ENCODE measurements at places on chromosomes 5 and 9. TPM values are rescaled to one million over a fixed set of nuclear protein-coding genes. Genes with fewer than 3 reads are reported as not detected.

DNA sequence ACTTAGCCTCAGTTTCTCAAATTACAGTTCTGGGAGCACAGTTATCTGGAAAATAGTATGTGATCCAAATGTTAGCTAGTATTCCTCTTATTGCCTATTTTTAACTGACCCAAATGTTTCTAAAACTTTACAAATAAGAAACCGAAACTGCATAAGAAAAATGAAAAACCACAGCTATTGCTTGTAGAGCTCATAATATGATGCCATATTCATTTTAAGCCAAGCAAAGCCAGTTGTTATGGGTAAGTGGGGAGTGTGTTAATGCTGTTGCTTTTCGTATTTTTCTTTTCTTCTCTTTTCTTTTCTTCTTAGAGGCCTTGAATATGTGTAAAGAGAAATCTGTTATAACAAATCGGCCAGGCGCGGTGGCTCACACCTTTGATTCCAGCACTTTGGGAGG lies 447.4 kb upstream of the TUSC1 start:
- DNase-seq, result no peak

- no peak for DNase-seq
Observed at GRCh38 chr9:20990867-20991266, 40.6 kb downstream of the HACD4 start.

GRCh38 chr5:96629774-96630173 lies 32.4 kb upstream of the CAST start:
- DNase-seq, result no peak

DNA sequence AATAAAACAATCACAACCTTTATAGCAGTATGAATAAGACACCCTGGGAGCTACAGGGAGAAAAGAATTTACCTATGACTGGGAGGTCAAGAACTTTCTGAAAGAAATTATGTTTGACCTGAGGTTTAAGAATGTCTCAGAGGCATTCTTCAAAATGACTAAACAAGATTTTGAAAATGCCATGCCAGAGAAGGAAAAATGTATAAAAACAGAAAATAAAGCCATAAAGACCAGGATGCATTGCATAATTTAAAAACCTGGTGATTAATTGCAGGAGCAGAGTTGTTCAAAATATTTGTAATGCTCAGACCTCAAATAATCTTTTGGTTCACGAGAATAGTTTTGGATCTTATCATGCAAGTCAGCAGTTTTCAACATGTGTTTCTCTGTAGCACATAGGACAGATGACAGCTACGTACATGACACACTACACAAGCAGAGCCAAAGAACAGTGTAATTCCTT lies 954.7 kb upstream of the ARRDC3 start:
- no peak for DNase-seq

DNA sequence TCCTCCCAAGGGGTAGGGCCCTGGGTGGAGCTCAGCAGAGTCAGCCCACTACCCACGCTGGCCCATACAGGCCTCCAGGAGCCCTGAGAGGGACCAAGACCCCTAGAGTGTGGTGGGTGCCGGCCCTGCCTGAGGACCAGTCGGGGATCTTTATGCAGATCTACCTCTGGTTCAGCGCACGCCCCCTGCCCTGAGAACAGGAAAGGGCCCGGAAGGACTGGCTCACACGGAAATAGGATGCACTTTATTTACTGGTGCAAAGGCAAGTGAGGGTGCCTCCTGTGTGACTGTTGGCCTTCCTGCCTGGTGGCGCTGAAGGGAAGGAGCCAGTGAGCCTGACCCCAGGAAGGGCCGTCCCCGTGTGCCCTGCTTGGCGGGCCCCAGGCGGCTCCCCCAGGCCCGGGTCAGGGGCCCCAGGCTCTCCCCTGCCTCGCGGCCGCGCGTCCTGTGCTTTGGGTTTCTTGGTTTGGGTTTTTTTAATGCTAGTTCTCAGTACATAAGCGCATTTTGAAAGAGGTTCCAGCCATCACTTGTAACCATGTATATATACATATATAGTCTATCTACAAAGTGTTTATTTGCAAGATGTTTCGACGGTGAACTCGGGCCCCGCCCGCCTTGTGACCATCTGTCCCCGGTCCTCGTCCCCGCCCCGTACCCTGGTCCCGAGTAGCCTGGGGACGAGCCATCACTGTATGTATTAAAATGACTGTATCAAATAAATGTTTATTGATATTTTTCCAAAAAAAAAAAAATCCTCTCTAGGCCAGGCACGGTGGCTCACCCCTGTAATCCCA lies 76.4 kb upstream of the ROR2 start:
- peak; percentile 55 for DNase-seq

GRCh38 chr9:22112870-22113821 lies 104.0 kb upstream of the CDKN2B start:
- no peak for DNase-seq

NMUR2 gene
- total RNA-seq, result not detected

- DNase-seq, result no peak
Observed at GRCh38 chr9:133788819-133789717, 50.9 kb upstream of the SARDH start.

DNA sequence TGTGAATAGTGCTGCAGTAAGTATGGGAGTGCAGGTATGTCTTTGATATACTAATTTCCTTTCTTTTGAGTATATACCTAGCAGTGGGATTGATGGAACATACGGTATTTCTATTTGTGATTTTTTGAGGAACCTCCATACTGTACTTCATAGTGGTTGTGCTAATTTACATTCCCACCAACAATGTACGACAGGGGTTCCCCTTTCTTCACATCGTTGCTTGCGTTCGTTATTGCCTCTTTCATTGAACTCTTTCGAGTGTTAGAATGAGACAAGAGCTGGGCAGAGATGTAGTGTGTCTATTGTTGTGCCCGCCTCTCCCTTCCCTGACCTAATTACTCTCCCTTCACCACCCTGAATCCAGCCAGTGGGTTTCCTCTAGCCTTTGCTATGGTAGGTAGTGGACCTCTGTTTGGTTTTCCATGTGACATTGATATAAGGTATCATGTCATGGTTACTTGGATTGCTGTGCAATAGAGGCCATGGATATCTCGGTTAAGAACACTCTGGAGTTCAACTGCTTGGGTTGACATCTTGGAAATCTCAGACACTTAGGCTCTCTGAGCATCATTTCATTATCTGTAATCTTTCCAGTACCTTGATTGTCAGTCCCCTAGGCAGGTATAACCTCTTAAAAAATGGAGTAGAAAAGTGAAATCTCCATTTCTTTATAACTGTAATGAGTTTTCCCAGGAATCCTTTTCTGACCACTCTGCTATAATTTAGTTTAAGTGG lies 19.5 kb downstream of the AOPEP start:
- no peak for DNase-seq

DNA sequence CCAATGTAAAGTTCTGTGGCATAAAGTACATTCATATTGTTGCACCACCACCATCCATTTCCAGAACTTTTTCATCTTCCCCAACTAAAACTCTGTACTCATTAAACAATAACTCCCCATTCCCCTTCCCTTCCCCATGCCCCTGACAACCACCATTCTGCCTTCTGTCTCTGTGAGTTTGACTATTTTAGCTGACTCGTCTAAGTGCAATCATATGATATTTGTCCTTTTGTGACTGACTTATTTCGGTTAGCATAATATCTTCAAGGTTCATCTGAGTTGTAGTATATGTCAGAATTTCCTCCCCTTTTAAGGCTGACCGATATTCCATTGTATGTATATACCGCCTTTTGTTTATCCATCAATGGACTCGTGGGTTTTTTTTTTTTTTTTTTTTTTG lies 29.0 kb upstream of the SMU1 start:
- no peak for DNase-seq

GRCh38 chr9:89996773-89997172 lies 392.0 kb downstream of the GADD45G start:
- no peak for DNase-seq

GRCh38 chr9:133056533-133056932 lies 5.2 kb upstream of the CEL start:
- DNase-seq, result no peak

DNA sequence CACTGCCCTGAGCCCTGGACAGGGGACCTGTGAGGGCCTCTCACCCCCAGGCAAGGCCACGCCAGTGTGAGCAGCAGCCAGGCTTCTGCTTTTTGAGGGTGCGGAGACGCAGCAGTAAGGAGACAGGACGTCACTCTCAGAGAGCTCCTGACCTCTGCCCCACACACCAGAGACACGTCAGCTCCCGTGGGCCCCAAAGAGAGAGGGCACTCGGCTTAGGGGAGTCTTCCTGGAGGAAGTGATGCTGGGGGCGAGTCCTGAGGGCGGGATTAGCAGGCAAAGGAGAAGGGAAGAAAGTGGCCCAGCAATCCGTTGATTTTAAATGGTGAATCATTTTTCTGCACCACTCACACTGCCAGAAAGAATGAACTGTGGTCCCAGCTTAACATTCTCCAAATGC lies 24.0 kb upstream of the SLC9A3 start:
- DNase-seq, result no peak

- DNase-seq, result no peak
Observed at GRCh38 chr5:167402671-167403070, 888.8 kb upstream of the WWC1 start.

- no peak for DNase-seq
Observed at GRCh38 chr5:86749841-86750240, 132.1 kb downstream of the COX7C start.

GRCh38 chr5:130708754-130709153 lies 456.3 kb downstream of the HINT1 start:
- no peak for DNase-seq

- DNase-seq, result no peak
Observed at GRCh38 chr5:105475401-105475800, 1912.8 kb upstream of the NUDT12 start.

DNA sequence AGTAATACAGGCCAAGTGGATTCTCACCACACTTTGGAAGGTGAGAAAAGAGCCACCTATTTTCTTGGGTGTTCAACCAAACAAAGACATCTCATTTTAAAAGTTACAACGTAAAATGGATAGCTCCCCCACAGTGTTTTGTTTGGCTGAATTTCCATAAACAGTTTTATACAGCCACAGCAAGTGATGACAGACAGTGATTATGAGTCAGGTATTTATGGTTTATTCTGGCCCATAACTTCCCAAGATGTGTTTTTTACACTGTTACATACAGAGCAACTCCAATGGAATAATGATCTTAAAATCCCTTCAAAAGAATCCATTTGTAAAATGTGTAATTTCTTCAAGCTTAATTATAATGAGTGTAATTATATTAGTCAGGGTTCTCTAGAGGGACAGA lies 421.3 kb downstream of the TLE1 start:
- no peak for DNase-seq

- DNase-seq, result no peak
Observed at GRCh38 chr5:132639706-132640130, 18.3 kb upstream of the IL13 start.

DNA sequence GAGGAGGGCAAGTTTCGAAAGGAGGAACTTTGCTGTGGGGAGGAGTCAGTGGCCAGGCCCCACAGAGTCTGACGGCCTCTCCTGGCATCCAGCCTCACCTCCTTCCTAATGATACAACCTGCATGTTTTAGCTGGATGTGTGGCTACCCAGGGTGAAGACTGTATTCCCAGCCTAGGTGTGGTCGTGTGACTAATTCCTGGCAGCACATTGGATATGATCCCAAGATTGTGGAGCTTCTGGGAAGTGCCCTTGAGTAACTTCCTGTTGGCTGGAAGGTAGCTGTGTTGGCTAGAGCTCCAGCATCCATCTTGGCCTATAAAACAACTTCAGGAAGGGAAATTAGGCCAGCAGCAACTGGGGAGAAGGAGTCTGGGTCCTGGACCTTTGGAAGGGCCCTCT lies 19.0 kb upstream of the LPCAT1 start:
- no peak for DNase-seq

- no peak for DNase-seq
Observed at GRCh38 chr5:175281714-175282113, 162.3 kb downstream of the DRD1 start.

DNA sequence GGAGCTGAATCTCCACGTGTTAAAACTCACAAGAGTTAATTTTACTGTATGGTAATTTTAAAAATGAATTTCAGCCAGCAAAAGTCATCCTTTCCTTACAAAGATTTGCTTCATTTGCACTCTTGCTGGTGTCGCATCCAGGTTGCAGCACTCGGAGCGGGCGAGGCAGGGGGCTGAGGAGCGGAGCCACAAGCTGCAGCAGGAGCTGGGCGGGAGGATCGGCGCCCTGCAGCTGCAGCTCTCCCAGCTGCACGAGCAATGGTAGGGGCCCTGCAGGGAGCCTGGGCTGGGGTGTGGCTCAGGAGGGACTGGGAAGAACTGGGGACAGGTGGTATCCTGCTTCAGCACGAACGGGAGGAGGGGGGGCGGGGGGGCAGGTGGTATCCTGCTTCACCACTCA lies 27.1 kb downstream of the HNRNPH1 start:
- DNase-seq, result no peak

GRCh38 chr9:111064160-111064837 lies 26.0 kb upstream of the LPAR1 start:
- no peak for DNase-seq

DNA sequence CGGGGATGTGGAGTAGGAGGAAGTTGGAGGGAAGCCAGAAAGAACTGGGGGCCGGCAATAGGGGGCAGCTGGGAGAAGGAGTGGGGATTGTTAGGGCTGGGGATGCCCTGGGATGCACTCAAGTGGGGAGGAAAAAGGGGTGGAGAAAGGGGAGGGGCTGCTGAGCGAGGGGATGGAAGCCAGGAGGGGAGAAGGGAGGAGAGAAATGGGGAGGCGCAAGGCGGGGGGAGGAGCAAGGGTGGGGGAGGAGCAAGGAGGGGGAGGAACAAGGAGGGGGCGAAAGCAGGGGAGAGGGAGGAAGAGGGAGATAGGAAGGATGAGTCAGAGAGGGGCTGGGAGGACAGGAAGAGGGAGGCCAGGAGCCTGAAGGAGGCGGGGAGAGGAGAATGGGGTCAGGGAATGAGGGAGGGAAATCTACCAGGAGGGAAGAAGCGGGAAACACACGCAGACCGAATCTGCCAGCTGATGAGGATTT lies 1.6 kb downstream of the IRX4 start:
- DNase-seq, result peak; percentile 96

DNA sequence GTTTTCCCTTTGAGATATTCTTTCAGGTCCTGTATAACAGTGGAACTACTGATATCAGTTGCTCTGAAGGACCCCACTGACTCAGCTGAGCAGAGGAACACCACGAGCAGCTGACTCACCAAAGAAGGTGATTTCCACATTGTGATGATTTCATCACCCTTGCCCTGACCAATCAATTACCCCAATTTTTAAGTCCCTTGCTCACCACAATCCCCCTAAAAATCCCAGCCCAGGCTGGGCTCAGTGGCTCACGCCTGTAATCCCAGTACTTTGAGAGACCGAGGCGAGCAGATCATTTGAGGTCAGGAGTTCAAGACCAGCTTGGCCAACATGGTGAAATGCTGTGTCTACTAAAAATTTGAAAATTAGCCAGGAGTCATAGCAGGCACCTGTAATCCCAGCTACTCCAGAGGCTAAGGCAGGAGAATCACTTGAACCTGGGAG lies 125.3 kb upstream of the ABCA1 start:
- DNase-seq, result no peak

Data from H7 (cell line).